ENCODE measurements at places on chromosomes 5 and 9. TPM values are rescaled to one million over a fixed set of nuclear protein-coding genes. Genes with fewer than 3 reads are reported as not detected.

DNA sequence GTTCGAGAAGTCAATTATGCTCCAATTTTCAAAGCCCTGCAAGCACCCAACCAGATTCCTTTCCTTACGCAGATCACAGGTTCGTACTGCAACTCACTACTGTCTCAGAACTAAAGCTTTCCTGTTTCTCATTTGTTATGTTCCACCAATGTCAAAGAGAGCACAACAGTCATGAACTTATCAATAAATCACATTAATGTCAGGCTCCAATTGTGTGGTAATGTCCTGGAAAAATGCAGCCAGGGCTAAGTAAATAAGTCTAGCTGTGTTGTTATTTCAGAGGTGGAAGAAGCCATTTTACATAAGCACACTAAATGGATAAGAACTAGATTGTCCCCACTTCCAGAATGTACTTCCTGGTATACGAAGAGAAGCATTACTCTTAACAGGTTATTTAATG lies 488.6 kb upstream of the PTGER4 start:
- DNase-seq: no peak

DNA sequence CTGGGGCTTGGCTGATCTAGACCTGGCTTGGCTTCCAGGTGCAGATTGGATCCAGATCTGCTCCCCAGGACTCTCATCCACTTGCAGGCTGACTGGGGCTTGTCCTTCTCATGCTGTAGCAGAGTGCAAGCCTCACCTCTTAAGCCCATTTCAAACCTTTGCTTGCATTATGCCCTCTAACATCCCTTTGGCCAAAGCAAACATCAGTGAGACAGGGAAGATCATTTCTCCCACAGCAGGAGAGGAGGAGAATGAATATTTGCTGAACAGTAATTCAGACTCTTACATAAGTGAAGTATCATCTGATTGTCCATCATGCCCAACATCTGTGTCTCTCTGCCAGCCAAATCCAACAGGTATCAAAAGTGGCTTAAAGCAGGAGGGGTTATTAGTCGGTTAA lies 194.9 kb downstream of the C9orf152 start:
- DNase-seq: no peak

DNA sequence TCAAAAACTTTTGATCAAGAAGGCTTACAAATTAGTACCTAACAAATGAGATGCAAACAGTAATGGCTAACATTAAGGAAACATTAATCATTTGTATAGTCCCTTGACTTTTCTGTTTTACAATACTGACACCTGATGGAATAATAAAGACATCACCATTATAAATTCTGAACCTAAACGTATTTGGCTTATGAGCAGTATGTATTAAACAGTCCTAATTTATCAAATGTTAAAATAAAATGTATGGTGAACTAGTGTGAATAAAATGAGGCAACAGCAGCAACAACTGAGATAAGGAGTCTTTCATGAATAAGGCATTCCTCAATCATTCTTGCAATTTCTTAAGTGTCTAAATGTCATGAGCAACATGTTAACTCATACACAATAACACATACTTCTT lies 6.0 kb downstream of the PUM3 start:
- DNase-seq: no peak

DNA sequence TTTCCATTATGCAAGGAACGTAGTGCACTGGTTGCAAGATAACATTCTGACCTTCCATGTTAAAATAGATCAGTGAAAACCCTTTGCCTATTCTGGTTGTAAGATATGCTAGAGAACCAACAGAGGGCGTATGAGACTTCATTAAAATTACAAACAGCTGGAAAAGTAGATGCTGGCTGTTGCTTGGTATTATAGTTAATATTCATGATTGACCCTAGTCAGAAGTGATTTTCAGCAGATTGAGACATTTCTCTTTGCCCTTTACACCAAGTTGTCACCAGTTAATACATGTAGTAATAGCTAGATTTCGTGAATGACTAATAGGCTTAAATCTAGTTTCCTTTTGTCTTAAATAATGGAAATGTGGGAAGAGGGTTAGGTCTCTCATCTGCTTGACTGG lies 13.8 kb upstream of the FGF18 start:
- DNase-seq: no peak

- DNase-seq: no peak
These were observed 134.0 kb upstream of the MYO10 start for GRCh38 chr5:17069995-17070511.

DNA sequence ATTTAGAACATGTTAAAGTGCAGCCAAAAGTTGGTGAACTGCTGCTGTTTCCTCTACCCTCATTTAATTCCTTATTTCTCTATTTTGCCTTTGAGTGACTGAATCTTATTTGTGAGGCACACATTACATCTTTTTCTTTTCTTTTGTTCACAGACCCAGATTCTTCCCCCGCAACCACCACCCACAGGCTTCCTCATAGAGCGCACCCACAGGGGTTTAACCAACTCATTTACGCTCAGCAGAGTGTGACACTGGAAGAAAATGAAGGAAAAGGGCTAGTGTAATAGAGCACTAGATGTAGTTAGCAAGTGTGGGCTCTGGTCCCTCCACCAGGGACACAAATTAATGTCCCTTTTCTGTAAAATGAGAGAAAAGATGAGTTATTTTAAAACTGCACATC lies 200.7 kb downstream of the PARP8 start:
- DNase-seq: no peak

DNA sequence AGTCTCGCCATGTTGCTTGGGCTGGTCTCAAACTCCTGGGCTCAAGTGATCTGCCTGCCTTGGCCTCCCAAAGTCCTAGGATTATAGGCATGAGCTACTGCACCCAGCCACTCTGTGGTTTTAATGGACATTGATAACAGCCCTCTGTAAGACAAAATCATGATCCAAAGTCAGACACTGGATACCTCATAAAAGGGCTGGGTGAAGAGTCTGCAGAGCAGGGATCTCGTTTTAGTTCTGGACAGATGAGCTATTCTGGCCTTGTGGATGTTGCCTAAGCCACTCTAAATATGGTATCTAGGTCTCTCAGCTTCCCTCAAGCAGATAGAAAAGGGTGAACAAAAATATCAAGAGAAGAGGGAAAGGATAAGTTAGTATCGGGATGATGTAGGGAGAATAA lies 133.4 kb upstream of the OSMR start:
- no peak for DNase-seq

The DBH gene
- total RNA-seq: not detected

The FEM1C gene
- total RNA-seq: 56.1 TPM

The LRRC19 gene
- not detected for total RNA-seq

The OR1J2 gene
- not detected for total RNA-seq
